ENCODE measurements at places on chromosomes 12 and 14.
A peak's percentile ranks its signal among the peaks of the same experiment; 100 is the strongest.

DNA sequence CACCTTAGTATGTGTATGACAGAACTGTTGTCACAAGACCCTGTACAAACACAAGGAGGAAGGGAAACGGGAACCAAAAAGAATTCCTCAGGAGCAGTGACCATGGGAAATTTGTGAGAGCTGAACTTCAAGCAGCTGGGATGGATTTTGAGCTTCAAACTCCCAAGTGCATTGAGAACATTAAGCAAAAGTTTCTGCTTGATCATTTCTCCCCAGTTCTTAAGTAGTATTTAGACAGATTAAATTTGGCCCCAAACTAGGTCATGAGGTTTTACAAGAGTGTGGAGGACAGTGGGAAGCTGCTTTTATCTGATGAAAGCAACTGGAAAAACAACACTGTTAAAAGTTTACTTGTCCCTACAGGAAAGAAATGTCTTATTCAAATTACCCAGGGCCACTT is 206.0 kb upstream of the DCN start:
- DNase-seq: no peak

- DNase-seq: no peak
Observed at GRCh38 chr12:3252450-3252891, 175.3 kb downstream of the TSPAN9 start.

DNA sequence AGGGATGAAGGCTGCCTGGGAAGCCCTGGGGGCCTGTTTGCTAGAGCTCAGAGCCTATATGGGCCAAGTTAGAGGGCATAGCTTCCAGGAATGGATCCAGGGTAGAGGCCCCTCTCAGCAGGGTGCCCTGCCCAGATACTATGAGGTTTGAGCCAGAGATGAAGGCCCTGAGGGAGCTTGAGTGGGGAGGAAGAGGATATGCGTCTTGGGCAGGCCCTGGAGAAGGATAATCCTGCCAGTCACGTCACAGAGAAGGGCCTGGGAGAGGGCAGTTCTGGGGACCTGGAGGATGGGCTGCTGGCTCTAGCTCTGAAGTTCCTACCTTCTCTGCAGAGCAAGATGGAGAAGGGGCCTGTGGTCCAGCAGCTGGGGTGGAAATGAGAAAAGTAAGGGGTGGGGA is 5.9 kb upstream of the CACNB3 start:
- no peak for DNase-seq

DNA sequence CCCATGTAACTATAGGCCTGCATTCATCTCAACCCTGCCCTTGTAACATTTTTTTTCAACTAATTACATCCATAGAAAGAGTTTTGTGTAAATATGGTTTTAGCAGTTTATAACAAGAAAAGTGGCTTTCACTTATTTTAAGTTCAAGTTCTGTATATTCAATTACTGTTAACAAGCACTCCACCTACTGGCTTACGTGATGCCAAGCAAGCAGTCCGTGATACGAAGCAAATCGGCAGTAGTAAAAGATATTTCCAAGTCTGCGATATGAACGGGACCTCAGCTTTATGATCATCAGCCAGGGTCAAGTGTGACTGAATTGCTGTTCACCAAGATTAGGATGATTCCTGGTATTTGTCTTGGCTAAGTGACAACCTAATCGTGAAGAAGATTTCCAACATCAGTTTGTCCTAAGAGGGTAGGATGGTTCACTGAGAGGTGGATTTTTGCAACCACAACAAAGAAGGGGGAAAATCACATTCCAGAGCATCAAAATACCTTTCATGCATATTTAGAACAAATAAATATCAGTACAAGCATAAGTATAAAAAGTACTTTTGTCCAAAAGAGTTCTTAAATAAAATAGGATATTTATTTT is 456.2 kb downstream of the FOXG1 start:
- no peak for DNase-seq

- peak; percentile 28 for DNase-seq
Observed at GRCh38 chr14:39229222-39229543, 4.5 kb upstream of the MIA2 start.

All from activated CD8-positive, alpha-beta memory T cell treated with anti-CD3 and anti-CD28 coated beads, Interleukin-2, amount 50 U/mL, for 4 hours (primary cell).